LNCaP clone FGC (cell line): ENCODE measurements at places on chromosomes 5 and 9.

- no peak for DNase-seq
Observed at GRCh38 chr9:114450181-114450580, 55.1 kb downstream of the WHRN start.

GRCh38 chr9:105046907-105047741, 119.2 kb upstream of the ABCA1 start:
- no peak for DNase-seq

- DNase-seq, result no peak
Observed at GRCh38 chr9:109966643-109967368, 186.8 kb downstream of the PALM2AKAP2 start.

GRCh38 chr5:1490376-1490775, 33.4 kb downstream of the LPCAT1 start:
- no peak for DNase-seq

DNA sequence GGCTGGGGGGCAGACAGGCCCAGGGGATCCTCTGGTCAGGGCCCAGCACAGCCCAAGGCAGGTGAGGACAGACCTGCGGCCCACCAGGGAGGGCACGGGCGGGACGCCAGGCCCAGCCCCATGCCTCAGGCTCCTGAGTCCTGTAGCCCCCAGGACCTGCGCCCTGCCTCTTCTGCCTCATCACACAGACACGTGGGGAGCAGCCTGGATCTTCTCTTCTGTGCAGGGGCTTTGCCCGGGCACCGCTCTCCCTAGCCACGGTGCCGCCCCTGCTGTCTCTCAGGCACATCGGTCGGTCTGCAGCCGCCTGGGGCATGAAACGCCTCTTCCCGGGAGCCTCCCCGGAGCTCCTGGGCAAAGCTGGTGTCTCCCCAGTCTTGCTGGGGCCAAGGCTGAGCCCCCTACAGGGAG, 40.2 kb upstream of the EGFL7 start:
- DNase-seq, result no peak

- no peak for DNase-seq
Observed at GRCh38 chr5:167814828-167815227, 476.6 kb upstream of the WWC1 start.

GRCh38 chr5:94595281-94595840, 23.0 kb downstream of the KIAA0825 start:
- no peak for DNase-seq

DNA sequence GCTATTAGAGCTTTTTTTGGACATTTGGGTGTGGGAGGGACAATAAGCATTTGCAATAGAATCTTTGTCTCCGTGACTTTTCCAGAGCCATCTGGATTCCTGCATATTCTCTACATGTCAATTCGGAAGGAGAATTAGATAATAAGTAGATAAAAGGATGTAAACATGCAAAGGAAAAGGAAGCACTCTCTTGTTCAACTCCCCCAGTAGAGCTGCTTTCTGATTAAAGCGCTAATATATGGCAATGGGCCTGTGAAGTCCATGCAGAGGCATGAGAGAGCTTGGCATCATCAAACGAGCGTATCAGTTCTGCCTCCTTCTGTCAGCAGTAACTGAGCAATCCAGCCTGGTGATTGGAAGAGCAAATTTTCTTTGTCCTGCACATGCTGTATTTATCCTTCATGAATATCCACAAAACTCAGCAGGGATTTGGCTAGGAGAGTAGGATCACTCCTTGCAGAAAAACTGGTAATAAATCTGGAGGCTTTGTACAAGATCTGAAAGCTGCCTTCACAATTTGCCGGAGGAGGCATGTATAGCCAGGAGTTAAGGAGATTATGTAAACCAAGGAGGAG, 1752.9 kb downstream of the MAT2B start:
- no peak for DNase-seq

DNA sequence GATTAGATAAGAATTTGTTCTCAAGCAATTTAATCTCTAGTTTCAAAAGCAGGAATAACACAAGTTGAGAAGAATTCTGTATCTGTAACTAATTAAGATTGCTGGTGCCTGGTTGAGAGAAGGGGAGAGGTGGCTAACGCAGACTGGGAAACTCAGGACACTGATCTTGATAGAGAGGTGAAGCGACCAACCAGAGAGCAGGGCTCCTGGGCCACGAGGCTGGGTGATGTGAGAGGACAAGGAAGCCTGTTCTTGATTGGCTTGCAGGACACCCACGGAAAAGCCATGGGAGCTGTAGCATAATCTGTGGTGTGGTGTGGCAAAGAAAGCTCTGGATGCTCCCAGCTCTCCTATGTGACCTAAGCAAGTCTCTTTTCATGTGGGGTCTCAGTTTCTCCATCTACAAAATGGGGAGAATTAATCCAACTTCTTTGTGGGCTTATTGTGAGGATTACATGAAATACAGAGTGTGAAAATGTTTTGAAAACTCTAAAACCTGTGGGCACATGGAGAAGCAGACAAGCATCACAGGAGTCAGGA, 594.1 kb upstream of the BRINP1 start:
- no peak for DNase-seq

DNA sequence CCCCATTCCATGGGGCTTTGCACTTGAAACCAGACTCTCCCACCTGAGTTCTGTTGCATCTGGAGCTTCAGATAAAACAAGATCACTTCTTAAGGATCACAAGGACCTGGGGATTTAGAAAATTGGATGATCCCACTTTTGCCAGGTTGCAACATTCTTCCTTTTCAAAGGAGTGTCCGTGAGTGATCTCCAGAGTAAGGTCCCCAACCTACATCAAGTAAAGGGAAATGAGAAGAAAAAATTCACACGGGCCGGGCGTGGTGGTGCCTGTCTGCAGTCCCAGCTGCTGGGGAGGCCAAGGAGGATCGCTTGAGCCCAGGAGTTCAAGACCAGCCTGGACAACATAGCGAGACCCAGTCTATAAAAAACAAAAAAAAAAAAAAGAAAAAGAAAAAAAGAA, 41.2 kb upstream of the COL5A1 start:
- DNase-seq, result no peak

GRCh38 chr5:10689391-10690081, 71.5 kb downstream of the DAP start:
- no peak for DNase-seq

- no peak for DNase-seq
Observed at GRCh38 chr5:95669540-95669939, 13.3 kb downstream of the SPATA9 start.

DNA sequence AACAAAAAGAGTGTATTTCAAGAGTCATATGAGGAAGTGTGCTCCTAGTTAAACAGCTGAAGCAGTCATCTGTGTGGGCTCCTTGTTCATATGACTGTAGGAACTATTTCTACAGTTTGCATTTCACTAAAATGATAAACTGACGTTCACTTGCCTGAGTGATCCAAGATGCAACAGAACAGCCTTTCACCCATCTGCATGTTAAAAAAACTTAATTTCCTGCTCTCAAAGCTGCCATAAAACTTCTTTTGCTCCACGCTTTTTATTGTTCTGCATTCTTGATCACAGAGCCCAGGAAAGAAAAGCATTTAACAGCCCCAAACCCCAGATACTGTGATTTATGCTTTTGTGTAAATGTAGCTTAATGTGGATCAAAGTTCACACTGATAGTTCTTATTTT, 43.9 kb downstream of the ZNF608 start:
- no peak for DNase-seq

- no peak for DNase-seq
Observed at GRCh38 chr5:26625099-26625498, 413.3 kb downstream of the CDH9 start.

GRCh38 chr9:80691229-80691628, 998.1 kb downstream of the TLE1 start:
- DNase-seq, result no peak

- no peak for DNase-seq
Observed at GRCh38 chr9:83623679-83624076, 735 bp downstream of the IDNK start.

- no peak for DNase-seq
Observed at GRCh38 chr9:121700832-121701419, 49.5 kb downstream of the DAB2IP start.

DNA sequence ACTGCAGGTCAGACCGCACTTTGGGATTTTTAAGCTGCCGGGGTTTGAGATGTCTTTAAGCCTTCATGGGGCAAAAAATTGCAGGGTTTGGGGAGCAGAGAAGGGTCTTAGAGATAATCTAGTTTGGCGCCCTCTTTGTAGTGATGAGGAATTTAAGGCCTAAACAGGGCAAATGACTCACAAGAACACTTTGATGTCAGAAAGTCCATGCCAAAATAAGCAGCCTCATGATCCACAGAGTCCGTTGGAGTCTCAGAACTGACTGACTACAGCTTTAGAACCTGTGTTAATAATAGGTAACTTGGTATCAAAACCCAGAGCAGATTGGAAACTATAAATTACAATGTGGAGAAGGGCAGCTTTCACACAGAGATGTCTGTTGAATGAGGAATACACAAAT, 35.9 kb upstream of the PTGS1 start:
- DNase-seq, result no peak

- no peak for DNase-seq
Observed at GRCh38 chr9:135410831-135411473, 68.6 kb upstream of the PPP1R26 start.

DNA sequence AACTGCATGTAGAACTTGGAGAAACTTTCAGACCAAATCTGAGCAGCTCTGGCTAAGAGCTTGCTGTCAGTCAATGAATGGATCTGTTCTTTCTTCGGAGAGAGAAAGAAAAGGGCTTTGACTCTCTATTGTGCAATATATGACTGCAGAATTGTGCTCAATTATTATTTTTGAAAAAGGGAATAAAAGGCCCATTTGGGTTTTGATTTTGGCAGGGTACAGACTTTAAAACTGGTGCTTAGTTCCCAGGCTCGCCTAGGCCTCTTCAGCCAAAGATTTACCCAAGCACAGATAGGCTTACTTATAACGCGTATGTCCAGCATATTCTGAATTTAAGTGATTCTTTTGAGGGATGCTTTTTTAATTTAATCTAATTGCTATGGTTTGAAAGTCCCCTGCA, 59.3 kb downstream of the RETREG1 start:
- DNase-seq, result no peak

DNA sequence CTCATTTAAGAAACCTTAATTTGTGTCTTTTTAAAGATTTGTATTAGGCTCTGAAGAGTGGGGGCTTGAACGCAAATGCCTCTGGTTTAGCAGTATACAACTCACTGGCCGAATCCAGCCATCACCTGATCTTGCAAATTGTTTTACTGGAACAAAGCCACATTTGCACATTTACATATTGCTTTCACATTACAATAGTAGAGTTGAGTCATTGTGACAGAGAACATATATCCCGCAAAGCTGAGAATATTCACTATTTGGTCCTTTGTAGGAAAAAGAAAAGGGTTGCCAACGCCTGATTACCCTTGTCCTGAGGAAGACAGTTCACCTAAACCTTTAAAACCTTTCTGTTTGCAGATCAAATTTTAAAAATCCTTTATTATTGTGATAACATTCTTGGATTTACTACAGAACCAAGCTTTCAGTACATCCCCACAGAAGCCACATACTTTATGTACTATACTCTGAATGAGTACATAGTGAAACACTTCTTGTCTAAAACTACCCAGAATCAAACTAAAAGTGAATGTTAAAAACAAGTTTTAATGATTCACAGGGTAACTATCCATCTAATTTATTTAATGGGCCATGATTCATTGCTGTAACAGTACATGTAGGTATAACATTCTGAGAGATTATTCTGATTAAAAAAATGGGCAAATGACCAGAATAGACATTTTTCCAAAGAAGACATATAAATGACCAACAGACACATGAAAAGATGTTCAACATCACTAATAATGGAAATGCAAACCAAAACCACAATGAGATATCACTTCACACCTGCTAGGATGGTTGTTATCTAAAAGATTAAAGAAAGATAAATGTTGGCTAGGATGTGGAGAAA, 161.0 kb downstream of the SLC25A46 start:
- DNase-seq, result no peak

- DNase-seq, result no peak
Observed at GRCh38 chr5:118314931-118315330, 673.4 kb downstream of the DTWD2 start.

- no peak for DNase-seq
Observed at GRCh38 chr5:14415698-14416074, 165.9 kb upstream of the OTULINL start.

- DNase-seq, result no peak
Observed at GRCh38 chr5:151707567-151707966, 20.9 kb upstream of the SPARC start.

DNA sequence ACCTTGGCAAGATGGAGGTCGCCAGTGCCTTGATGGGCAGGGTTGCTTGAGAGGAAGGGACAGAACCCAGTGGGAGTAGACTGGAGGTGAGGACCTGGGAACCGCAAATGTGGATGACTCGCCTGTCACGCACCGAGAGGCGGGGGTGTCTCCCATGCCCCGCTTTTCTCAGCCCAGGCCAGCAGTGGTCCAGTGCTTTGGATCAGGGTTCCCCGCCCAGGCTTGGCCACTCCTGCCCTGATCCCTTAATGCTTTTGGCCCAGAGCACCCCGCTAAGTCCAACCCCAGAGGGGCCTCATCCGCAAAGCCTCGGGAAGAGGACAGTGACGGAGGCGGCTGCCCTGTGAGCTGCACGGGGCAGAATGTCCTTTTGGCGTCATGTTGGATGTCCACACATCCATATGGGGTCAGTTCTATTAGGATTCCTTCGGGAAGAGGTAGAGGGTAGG, 2.4 kb downstream of the MRPS2 start:
- DNase-seq, result no peak

DNA sequence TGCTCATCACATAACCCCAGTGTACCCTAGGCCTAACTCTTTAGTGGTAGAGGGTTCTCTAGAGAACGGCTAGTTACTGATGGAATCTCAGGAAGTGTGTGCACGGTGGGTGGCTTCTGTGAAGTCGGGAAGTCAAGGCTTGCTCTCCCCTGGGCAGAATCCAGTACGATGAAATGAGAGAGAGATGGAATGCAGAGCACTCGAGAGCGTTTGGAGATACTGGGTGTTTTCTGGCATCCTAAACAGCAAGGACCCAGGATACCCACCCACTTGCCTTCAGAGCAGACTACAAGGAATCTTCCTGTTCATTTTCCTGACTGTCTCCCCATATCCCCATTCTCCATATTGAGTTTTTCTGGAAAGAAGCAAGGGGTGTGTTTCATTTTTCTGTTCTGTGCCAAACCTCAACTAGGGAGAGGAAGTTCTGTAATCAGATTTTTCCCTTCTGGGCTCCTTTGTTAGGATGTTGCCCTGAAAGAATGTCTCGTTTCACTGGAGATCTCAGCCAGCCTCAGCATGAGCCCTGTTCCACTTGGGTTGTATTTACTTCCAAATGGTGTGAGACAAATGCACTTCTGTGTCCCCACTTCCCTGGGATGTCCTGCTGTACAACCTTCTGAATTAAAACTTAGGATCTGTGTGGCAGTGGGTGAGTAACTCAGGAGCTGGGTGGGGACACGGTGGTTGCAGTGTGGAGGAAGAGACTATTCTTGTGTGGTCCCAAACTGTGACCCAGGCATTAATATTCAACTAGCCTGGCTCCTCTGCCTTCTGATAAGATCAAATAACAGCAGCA, 108.9 kb upstream of the SPRY4 start:
- DNase-seq, result no peak

DNA sequence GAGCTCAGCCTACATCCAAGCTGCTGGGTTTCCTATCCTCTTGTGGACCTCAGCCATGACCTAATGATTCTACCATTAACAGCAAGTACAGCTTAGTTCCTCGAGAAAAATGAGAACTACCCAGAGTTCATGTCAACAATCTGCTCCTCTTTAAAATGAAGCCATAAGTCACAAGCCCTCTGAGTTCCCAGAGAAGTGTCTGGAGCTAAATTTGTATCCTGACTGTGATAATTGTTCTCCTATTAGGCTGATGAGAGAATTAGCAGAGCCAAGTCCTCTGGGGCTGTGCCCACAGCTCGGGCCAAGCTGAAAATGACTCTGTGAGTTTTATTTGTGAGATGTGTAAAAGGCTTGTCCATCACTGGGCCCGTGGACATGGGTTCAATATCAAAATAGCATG, 145.1 kb upstream of the SMIM23 start:
- no peak for DNase-seq

GRCh38 chr9:86575137-86575536, 220.9 kb upstream of the TUT7 start:
- DNase-seq, result no peak
